Stimulated activated CD4-positive, alpha-beta T cell treated with anti-CD3 and anti-CD28 coated beads, Interleukin-2, amount 100 ng/mL, for 4 hours (primary cell): ENCODE measurements at places on chromosomes 1 and 21.

GRCh38 chr1:228385232-228385631 lies 21.4 kb downstream of the TRIM11 start:
- DNase-seq = no peak

DNA sequence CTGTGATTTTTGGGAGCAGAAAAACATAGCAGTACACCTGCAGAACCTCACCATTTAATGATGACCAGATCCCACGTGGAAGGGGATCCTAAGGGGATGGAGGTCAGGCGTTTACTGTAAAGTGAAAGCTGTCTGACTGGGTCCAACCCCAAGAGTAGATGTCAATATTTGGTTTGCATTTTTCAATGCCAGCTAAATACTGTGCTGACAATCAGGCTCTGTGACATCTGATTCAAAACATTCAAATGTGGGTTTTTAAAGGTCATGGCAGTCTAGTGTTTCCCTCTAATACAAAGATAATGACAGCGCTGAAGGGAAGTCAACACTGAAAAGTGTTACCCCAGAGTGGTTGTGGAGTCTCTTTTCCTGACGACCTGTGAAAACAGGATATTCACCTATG lies 68.1 kb downstream of the SPAG17 start:
- no peak for DNase-seq

GRCh38 chr1:156478250-156478627 lies 22.3 kb downstream of the MEF2D start:
- no peak for DNase-seq

DNA sequence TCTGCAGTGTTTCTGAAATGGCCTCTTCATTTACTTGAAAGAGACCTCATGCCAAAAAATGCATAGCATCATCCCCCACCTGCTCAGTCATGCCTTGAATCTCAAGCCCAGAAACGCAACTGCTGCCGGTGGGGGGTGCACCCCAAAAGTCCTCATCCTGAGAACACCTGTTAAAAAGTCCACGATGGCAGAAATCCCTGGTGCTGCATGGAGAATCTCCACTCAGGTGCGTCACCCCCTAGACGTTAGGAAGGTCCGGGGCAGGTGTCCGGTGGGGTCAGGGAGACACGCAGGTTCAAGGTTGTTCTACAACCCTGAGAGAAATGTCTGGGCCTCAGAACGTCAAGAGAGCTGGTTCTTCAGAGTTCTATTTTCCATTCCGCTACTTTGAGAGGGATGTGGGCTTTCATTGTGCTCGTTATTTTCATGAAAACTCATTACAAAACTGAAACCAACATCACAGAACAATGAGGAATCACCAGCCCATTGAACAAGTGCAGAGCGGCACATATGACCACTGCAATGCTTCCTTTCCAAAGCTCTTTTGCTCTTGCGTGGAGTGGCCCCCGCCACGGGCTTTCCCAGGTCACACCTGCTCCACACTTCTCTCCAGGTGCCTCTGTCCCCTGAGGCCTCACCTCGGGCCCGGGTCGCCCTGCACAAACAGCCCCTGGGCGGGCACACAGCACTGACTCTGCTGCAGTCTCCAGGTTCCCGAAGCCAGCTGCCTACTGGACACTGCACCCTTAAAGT lies 201.9 kb downstream of the TOMM20 start:
- peak; percentile 13 for DNase-seq

GRCh38 chr1:162550925-162551324 lies 10.6 kb upstream of the UAP1 start:
- no peak for DNase-seq

DNA sequence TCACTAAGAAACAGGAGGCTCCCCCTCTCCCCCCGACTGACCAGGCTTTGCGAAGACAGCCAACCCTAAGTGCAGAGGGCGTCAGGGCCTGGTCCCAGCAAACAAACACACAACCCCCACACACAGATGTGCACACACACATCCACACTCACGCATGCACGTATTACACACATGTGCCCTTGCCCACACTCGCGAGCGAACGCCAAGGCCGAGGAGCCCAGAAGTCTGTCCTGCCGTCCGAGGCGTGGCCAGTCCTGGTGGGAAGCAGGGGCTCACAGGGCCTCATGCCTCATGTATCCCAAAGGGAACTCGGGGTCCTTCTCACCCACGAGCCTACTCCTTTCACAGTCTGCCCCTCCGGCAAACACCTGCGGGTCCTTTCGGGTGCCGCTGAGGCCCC lies 2.0 kb downstream of the SDF4 start:
- no peak for DNase-seq

- DNase-seq = no peak
Observed at GRCh38 chr1:116170721-116171589, 59.8 kb downstream of the MAB21L3 start.

- DNase-seq = no peak
Observed at GRCh38 chr1:194959795-194960194, 1648.4 kb downstream of the KCNT2 start.

- DNase-seq = no peak
Observed at GRCh38 chr1:200373811-200374231, 36.0 kb downstream of the ZNF281 start.

DNA sequence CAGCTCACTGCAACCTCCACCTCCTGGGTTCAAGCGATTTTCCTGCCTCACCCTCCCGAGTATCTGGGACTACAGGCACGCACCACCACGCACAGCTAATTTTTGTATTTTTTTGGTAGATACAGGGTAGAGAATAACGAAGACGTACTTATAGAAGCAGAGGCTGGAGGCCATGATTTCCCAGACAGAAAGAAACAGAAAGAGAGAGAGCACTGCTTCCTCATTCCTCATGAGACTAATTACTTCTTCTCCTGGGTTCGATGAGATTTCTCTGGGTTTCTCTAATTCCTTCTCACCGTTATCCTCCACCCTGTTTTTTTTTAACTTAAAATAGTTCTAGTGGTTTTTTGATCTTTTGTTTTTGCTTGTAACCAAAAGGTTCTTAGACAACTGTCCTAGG lies 23.4 kb upstream of the PTP4A2 start:
- no peak for DNase-seq

DNA sequence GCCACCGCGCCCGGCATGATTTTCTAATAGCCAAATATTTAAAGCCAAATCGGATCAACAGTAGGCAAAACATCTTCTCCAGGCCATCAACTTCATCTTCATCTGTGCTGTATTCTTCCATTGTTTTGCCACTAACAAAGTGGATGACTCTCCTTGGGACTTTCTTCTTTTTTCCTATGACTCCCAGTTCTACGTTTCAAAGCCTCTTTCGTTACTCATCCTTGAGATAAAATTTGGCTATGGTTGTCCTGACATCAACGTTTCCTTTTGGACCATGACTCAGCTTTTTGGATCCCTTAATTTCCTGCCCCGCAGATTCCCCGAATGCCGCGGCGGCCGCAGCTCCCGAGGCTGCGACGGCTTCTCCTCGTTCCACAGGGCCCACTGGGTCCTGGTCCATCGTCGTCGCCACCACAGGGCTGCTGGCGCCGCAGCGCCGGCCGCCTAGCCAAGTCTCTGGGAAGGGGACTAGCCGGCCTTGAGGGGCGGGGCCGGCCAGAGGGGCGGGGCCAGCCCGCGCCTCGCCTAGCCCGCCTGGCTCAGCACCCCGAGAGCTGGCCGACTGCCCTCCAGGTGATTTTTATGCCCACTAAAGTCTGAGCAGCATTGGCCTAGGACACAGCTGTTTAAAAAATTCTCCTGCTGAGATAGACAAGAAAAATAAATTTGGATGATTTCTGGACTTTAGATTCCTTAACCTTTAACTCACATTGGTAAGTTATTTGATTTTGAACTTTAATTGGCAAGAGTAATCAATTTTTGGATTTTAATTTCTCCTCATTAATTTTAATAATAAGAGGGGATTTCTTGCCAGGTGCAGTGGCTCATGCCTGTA lies 93.9 kb downstream of the ADCY10 start:
- no peak for DNase-seq

DNA sequence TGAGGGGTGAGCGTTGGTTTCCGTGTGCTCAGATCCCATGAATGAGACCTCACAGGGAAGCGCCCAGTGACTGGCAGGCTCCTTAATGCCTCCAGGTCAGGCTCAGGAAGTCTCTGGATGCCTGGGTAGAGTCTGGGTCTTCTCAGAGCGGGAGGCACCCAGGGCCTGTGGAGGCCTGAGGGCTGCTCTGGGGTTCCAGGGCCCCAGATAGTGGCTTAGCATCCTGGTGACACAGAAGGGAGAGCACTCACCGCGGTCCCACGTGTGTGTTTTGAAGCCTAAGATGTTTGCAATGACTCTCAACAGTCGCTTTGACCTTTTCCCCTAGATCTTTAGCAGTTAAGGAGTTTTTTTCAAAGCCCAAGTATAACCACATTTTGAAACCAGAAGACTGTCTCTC lies 25.0 kb downstream of the PRMT2 start:
- DNase-seq = no peak

GRCh38 chr1:97712980-97713379 lies 207.9 kb downstream of the DPYD start:
- no peak for DNase-seq
